Activated naive CD4-positive, alpha-beta T cell treated with anti-CD3 and anti-CD28 coated beads, Interleukin-2, amount 50 U/mL, for 16 hours (primary cell): ENCODE measurements at places on chromosomes 3 and 15.

DNA sequence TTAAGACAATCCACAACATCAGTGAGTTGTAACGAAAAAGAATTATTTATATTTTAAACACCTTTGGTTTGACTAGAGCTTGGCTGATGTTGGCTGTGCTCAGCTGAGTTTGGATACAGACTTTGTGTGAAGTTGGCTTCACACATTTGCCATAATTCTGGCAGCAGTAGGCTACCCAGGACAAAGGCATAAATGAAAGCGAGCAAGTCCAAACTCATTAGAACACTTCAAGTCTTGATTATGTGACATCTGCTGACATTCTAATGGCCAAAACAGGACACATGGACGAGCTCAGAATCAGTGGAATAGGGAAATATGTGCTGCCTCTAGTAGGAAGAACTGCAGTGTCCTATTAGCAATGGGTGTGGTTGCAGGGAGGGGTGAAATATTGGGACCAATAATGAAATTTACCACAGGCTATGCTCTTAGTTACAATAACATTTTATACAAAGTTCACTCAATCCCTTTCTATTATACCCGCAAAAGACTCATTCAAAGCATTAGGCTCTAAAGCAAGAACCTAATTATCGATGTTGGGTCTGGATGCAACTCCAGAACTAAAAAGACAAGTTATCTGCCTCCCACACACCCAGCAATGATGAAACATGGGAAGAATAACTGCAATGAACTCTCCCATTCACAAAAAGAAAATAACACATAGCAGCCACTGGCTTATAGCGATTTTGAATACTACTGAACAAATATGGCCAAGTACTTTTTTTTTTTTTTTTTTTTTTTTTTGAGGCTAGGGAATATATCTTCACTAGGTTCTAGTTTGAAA, 493.9 kb upstream of the RASGRP1 start:
- no peak for DNase-seq

DNA sequence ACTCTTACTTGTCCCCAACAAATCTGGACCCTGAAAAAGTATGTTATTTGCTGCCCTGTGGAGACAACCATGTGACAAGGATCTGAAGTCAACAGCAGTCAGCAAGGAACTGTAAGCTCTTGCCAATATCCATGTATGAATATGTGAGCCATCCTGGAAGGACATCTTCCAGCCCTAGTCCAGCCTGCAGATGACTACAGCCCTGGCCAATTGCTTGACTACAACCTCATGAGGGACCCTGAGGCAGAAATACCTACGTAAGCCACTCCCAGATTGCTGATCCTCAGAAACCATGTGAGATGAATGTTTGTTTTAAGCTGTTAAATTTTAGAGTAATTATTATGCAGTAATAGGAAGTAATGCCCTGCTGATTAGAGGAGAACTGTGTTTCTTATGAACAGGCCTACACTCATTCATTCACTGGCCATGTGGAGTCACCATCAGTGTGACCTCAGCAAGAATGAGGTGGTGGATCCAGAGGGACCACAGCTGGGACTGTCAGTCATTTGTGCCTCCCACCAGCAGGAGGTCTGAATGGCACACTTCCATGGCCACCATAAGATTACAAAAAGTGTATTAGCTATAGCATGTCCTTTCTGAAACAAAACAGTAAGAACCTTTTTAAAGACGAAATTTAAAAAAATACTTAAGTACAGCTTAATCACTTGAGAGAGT, 92.6 kb downstream of the TFDP2 start:
- DNase-seq = no peak

GRCh38 chr3:187507905-187508304, 139.7 kb downstream of the RTP4 start:
- no peak for DNase-seq

DNA sequence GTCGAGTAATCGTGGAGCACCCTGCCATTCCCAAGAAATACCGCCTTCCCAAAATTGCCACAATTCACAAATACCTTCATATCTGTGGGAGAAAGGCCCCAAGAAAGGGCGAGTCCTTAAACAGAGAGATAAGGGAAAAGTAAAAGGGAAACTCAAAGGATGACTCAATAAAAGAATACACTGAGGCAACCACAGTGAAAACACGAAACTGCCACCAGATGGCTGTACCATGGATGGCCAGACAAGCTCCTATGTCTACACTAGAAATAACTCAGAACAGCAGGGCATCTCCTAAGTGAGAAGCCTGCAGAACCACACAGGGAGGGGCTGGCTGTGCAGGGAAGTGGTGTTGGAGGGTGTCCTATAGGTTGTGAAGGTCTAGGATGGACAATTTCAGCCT, 25.0 kb downstream of the SRGAP3 start:
- DNase-seq = no peak

DNA sequence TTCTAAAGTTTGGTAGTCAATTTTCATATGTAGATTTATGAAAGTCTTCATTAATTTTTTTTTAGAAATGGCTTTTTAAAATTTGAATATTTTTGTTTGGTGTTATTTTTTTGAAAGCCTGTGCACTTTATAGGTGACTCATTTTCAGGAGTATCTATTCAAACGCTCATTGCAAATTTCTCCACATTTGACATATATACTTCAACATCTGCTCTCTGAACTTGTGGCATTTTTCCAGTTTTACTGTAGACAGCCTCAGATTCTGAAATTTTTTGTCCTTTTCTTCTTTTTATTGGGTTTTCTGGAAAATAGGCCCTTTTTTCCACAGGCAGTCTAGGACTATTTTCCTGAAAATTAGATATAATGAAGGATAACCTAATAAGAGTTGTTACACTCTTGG, 396.6 kb downstream of the RBMS3 start:
- no peak for DNase-seq

DNA sequence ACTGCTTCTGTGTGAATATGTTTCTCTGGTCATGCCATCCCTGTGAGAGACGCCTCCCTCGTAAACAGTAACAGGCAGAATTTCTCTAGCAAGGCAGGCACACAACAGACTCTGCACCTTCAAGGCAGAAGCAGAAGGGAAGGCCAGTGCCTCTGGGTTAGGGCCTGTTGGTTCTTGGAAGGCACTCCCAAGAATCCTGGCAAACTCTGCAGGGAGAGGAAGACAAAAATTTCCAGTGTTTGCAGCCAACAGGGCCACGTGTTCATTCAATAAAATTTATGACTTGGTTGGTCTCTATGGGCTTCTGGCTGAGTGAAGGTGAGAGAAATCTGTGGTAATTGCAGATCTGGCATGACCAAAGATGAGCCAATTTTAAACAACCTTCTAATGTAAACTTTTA, 39.3 kb downstream of the NFKBIZ start:
- no peak for DNase-seq

GRCh38 chr3:131079086-131079485, 52.4 kb downstream of the NEK11 start:
- DNase-seq = no peak

DNA sequence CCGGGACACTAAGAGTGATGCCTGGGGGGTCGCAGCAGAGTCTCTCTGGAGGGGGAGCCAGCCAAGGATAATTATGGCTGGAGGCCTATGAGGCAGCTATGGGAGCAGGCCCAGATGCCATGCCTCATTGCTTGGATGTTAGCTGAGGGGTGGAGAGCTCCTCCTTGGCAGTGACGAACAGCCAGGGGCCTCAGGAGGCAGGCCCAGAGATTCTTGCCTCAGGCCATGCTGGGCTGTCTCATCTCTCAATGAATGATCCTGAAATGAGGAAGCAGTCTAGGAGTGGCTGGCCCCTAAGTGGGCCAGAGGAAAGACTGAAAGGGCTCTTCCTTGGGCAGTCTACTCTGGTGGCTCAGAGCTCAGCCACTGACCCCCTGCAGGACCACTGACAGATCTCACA, 21.3 kb downstream of the KIF9 start:
- no peak for DNase-seq

DNA sequence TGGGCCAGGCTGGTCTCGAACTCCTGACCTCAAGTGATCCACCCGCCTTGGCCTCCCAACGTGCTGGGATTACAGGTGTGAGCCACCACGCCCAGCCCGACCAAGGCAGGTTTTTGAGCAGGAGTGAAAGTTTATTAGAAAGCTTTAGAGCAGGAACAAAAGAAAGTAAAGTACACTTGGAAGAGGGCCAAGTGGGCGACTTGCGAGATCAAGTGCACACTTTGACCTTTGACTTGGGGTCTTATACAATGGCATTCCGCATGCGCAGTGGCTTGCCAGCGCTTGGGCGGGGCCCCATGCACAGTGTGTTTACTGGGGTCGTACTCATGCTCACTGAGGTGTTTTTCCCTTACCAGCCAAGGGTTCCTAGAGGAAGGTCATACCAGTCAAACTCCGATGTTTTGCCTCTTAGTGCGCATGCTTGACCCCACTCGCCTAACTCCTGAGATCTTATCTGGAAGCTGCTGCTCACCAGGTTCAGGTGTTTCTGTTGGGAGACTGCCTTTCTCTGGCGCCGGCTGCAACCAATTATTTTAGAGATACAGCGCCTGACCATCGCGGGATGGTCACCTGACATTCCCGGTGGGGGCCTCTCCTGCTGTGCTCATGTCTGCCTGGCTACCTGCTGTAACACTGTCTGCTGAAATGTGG, 46.9 kb upstream of the FLNB start:
- no peak for DNase-seq

- no peak for DNase-seq
Measured at GRCh38 chr3:184332370-184333090, 4.9 kb upstream of the FAM131A start.

DNA sequence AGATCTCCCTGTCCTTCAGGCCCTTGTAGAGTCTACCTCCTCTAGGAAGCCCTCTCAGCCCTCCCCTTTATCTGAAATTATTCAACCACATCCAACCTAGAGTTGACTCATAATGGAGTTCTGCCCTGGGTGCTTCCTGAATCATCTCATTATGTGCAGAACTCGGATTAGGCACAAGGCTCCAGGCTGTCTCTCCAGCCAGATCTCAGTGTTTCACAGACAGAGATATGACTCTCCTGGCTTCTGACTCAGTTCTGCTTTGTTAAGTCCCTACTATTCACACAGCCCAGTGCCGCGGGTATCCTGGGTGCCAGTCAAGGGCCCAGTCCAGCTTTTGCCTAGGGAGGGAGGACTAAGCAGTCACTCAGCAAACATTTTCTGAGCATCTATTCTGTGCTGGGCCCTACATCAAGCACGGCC, 9.3 kb downstream of the STRA6 start:
- DNase-seq = no peak

GRCh38 chr15:34714476-34715121, 40.2 kb downstream of the GJD2 start:
- DNase-seq = no peak

- DNase-seq = no peak
Measured at GRCh38 chr3:162166543-162166942, 669.9 kb downstream of the OTOL1 start.

DNA sequence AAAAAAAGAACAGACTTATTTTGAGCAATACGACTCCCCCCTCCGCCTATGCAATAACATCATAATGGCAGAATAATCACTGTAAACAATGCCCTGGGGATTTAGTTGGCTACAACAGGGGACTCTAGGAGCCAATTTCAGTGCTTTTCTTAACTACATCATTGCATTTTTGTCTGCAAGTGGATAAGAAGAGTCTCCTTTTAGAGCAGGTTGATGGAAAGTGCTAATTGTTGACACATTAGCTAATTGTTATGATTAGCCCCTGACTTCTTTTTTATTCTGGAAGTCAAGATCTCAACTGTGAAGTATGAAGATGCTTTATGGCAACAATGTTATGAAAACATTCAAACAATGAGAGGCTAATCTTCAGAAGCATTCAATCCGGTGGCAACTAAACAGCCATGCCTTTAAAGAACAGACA, 121.2 kb downstream of the MECOM start:
- DNase-seq = no peak

- no peak for DNase-seq
Measured at GRCh38 chr3:43400167-43400566, 113.8 kb downstream of the SNRK start.

DNA sequence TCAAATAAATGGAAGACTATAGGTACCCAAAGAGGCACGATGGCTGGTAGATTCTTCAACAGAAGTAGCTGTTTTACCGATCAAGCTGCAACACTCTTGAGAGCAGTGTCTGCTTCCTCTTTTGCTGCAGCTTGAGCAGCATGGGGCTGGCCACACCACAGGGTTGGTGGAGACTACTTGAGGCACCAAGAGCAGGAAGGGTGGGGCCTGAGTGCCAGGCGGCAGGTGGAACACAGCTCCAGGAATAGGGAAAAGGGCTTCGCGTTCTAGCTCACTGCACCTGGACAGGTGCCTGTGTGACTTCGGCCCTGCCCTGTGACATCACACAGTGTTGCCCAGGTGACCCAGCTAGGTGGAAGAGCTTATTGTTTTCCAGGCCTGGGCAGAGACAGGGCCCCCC, at the start of gene CCDC33:
TSS of gene CCDC33 (plus strand) at position 365 of the 400 bp plus-strand sequence. CDS start 394 bp downstream, outside the sequence.
- no peak for DNase-seq

DNA sequence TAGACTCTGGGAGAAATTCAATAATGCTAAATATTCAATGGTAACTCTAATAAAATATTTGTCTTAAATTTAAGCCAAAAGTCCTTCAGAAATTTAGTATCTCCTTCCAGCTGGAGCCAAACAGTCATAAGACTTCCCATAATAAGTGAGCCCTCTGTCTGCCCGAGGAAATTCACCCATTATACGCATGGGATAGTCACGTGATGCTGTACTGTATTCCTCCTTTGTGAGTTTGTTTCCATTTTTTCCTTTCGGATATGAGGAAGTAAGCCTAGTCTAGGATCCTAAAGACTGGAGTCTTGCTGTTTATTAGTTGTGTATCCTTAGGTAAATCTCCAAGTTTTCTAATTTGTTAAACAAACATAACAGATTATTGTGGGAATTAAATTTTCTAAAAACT, 110.4 kb upstream of the PLAAT1 start:
- DNase-seq = no peak

GRCh38 chr3:102531686-102532085, 96.9 kb downstream of the ZPLD1 start:
- no peak for DNase-seq

GRCh38 chr3:130539005-130539404, 22.0 kb downstream of the COL6A6 start:
- DNase-seq = peak; percentile 25

GRCh38 chr3:185131602-185132256, 21.1 kb downstream of the C3orf70 start:
- DNase-seq = no peak

- DNase-seq = no peak
Measured at GRCh38 chr15:75161106-75161916, 40.4 kb upstream of the C15orf39 start.

DNA sequence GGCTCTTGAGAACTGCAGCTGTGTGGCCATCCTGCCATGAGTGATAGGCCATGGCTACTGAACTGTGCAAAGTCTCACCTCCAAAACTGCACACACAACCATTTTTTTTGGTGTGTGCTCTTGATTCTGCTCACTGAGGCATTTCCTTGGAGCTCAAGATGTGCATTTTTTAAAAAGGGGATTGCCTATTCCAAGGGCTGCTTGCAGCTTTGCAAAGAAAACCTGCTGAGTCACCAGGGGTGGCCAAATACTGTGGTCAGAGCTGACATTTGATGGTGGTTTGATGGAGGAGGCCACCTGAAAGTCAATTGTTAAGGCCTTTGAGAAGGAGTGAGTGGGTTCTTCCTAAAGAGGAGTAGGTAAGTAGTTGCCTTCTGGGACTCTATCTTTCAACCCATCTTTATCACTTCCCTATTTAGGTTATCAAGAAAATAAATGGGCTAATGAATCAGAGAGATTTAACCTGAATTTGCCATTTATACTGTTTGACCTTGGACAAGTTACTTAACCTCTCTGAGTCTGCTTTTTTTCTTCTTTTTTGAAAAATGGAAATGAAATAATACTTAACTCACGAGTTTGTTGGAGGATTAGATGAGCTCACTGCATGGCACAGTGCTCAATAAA, 87.9 kb downstream of the CHST2 start:
- no peak for DNase-seq
